Body of pancreas (tissue), 4 donors: ENCODE measurements at places on chromosomes 12 and 14.

GRCh38 chr14:84340938-84341337 lies 1189.0 kb upstream of the FLRT2 start:
- no peak for DNase-seq

- DNase-seq: peak; percentile 43
These were observed 536 bp downstream of the TM7SF3 start for GRCh38 chr12:27013611-27014084.

GRCh38 chr12:43951286-43951685 lies 115.4 kb downstream of the TMEM117 start:
- no peak for DNase-seq

GRCh38 chr12:22765421-22766130 lies 140.6 kb downstream of the ETNK1 start:
- DNase-seq: no peak

- no peak for DNase-seq
These were observed 1047.2 kb downstream of the SLC6A15 start for GRCh38 chr12:83865431-83865830.

DNA sequence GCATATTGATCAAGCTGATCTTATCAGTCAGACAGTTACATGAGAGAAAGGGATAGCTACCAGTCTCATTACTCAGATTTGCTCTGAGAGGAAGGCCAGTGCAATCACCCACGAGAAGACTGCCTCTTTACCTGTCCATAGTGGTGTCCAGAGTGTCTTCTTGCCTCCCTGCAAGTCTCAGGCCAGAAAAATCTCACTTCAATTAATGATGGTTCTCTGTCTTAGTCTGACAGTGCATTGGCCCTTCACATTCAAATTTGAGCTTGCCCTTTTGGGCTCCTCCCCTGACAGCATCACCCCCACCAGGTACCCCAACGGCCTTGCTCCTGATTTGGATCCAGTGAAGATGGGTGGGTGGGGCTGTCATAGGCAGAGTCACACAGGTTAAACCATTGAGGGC lies at the start of gene AICDA:
TSS of gene AICDA (minus strand) at position 231 of the 400 bp plus-strand sequence. CDS start at position 139, 92 bp downstream.
- no peak for DNase-seq

- no peak for DNase-seq
These were observed 485 bp downstream of the SENP1 start for GRCh38 chr12:48105321-48105866.

DNA sequence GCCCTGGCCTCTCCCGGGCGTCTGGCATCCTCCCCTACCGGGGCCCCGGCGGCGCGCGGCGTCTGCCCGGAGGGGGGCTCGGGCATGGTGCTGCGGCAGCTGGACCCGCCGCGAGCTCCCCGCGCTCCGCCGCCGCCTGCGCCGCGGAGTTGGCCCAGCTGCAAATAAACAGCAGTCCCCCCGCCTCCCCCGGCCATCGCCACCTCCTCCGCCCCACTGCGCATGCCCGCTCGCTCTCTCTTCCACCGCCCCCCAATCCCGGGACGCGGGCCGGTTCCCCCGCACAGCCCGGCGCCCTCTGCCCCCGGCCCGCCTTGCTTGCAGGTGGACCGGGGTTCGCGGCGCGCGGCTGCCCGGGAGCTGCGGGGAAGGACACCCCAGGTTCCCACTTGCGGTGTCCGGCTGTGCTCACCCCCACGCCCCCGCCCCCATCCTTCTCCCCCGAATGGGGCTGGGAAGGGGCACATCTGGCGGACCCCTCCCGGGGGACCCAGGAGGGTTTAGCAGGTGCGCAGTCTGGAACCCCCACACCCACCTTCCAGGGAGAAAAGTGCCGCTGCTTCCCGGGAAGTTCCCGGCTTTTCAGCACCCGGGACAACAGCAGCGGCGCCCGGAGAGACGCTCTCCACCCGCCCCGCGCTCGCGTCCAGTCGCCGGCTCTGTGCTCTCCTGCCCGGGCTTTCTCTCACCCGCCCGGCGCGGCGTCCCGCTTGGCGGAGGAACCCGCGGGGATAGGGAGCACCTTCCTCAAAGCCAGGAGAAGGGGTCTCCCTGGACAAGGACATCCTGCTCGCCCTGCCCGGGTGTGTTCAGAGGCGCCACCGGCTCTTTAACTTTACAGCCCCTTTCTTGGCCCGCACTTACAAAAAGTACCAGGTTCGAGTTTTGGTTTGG lies at the start of gene TMTC1:
TSS of gene TMTC1 (minus strand) at position 170 of the 894 bp plus-strand sequence. CDS start 191 bp downstream, outside the sequence.
- peak; percentile 73 for DNase-seq
